ENCODE measurements at places on chromosomes 3 and 15.

- DNase-seq, result no peak
These were observed 77.9 kb upstream of the PRR23C start for GRCh38 chr3:139122612-139123011.

- no peak for DNase-seq
These were observed 24.1 kb downstream of the ALS2CL start for GRCh38 chr3:46669191-46669999.

DNA sequence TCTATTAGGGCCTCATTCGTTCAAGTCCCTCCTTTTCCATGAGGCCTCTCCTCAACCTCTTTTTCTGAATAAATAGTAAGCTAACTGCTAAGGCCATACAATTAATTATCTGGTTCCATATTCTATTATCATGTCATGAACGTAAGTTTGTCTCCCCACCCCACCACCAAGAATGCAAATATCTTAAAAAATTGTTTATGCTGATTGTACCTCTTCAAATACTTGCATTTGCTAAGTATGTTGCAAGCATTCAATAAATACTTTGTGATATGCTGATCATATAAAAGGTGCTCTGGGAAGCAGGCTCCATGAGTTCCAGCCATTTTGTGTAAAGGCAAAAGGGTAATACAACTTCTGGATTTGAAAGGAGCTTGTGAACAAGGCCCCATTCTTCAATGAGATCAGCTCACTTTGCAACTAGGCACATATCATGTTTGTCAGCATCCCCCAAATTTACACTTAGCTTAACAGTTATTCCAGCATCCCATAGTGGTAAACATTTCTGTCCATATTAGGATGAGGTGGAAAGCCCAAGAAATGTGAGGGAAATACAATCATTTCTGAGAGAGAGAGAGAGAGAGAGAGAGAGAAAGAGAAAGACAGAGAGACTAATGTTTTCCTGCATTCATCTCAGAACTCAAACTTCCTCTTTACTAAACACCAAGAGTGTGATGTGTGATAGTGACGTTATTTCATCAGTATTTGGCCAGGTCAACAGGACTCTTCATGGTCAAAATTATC is 33.2 kb downstream of the SLC12A8 start:
- DNase-seq, result no peak

DNA sequence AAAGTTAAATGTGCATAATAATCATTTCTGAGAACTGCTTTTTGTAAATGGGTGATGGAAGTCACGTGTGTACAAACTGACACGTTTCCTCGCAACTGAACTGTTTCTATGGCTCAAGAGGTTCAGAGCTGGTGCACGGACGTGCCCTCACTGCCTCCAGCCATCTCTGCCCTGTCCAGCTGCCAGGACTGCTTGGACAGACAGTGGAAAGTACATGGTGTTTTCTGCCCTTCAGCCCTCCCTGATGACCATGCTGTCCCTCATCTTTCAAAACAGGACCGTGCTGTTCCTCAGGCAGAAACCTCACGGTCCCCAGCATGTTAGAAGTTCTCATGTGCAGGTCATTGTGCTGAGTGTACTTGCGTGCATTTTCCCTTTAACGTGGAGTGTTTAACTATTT is 38.7 kb downstream of the GJD2 start:
- DNase-seq, result no peak

DNA sequence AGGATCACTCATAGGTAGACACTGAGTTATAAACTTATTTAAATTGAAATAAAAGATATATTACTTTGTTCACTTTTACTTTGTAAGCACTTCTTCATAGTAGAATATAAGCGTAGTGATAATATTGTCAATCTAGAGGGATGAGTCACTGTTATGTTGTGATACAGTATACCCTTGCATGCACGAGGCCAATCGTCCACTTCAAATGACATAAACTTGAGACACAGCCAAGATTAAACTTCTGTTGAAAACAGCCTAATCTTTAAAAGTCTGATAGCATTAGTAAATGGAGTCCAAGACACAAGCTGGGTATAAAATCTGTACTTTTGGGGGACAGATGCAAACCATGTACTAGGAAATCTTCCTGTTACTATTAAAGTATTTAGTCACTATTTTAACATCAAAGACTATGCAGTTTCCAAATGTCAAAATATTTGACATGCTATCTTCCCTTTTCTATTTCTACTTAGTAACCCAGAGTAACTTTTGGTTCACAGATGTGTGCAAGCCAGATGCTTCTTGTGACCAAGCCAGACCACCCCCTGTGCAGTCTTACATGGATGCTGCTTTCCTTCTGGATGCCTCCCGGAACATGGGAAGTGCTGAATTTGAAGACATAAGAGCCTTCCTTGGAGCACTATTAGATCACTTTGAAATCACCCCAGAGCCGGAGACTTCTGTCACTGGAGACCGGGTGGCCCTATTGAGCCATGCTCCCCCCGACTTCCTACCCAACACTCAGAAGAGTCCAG is 85.3 kb downstream of the PIK3R4 start:
- DNase-seq, result no peak

All from endothelial cell of umbilical vein (primary cell).